SW 1271 (cell line): ENCODE measurements at places on chromosomes 1 and 21.
A peak's percentile ranks its signal among the peaks of the same experiment; 100 is the strongest.

DNA sequence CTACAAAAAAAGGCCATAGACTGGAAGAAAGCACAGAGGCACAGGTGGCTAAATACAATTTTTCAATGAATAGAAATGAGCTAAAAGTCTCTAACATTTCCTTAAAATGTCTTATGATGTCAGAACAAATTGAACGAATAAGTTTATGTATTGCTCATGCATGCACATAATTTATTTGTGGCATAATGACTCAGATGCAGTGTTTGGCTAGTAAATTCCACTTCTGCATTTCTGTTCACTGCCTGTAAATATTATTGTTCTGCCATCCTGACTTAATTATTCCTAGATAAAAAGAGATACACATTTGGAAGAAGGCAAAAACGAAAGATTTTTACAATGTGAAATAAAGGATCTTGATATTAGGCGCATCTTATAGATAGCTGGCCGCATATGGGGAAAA lies 26.6 kb upstream of the EXO1 start:
- DNase-seq = no peak

DNA sequence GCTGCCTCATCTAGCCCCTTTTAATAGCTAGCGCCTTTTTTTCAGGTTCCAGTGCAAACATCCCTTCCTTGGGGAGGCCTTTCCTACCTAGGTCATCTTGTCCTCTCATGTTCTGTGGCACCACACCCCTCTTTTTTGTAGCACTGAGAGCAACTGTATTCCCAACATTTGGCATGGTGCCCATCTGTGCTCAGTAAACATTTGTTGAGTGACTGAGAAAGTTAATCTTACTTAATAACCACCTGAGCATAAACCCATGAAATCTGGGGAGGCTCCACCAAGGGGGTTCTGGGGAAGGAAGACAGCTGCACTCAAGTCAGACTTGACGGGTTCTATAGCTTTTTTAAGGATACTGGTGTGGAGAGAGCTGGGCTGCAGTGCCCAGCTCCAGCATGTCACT lies 90.0 kb downstream of the NOS1AP start:
- DNase-seq = no peak

GRCh38 chr1:14778898-14779865 lies 180.7 kb downstream of the KAZN start:
- no peak for DNase-seq

GRCh38 chr1:152034654-152035538 lies 1.9 kb downstream of the S100A11 start:
- peak; percentile 67 for DNase-seq

DNA sequence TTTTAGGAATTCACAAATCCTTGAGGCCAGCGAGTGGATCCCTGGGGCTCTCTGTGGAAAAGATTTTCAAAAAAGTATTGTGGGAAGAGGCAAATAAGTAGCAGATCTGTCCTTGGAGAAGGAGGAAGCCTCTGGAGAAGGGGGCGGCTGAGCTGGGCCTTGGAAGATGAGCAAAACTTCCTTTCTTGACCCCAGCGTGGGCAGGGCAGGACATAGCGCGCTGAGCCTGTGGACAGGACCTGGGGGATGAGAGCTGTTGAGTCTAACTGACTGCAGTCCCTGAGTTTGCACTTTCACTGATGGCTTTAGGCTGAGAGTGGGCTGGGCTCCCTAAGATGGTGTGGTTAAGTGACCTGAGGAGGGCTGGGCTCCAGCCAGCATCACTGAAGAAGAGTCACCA lies 170.2 kb upstream of the GALNT2 start:
- DNase-seq = no peak

DNA sequence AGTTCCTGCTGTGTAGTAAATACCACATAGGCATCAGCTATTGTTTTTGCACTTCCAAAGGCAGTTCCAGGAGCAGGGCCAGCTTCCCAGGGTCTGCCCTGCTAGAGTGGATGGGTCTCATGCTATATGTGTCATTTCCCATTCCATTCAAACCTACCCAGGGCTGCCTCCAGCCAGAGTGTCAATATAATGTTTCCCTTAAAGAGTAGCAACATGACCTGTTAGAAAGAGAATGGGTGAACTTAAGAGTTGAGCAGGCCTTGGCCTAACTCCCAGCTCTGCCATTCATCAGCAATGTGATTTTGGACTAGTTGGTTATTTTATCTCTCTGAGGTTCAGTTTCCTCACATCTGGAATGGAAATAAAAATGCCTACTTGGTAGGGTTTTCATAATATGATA lies 44.9 kb downstream of the RAB3B start:
- DNase-seq = no peak

DNA sequence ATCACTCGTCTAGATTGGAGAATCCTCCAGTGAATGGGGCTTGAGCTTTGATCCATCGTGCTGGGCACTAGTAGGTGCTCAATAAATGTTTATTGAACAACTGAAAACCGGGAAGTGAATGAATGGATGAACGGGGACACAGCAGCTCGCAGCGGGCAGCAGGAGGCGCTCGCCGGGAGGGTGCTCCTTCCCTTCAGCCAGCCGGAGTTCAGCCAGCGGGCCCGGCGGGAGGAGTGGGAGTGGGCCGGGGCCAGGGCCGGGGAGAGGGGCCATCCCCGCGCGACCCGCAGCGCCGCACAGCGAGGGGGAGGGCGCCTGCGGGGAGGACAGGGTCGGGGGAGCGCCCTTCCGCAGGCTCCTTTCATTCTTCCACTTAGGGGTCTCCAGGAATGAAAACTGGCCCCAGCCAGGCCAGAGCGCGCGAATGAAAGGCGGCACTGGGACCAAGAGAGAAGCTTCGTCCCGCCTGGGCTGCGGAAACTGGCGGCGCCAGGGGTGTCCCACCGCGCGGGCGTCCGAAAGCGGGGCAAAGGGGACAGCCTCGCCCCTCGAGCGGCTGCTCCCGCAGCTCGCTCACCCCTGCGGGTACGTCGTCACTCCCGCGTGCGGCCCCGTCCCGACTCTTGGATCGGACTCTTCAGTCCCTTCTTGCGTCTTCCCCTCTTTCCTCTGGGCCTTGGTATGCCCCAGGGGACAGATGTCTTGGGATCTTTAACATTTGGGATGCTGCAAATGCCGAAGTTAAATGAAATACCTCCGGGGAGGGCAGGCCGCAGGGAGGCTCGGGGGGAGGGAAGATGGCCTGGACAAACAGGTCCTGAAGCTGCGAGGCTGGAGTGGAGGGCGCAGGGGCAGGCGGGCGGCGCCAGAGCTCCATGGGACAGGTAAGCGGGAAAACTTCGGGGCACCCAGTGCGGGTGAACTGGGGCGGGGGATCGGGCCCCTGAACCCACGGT lies 3.6 kb upstream of the INAVA start:
- no peak for DNase-seq

DNA sequence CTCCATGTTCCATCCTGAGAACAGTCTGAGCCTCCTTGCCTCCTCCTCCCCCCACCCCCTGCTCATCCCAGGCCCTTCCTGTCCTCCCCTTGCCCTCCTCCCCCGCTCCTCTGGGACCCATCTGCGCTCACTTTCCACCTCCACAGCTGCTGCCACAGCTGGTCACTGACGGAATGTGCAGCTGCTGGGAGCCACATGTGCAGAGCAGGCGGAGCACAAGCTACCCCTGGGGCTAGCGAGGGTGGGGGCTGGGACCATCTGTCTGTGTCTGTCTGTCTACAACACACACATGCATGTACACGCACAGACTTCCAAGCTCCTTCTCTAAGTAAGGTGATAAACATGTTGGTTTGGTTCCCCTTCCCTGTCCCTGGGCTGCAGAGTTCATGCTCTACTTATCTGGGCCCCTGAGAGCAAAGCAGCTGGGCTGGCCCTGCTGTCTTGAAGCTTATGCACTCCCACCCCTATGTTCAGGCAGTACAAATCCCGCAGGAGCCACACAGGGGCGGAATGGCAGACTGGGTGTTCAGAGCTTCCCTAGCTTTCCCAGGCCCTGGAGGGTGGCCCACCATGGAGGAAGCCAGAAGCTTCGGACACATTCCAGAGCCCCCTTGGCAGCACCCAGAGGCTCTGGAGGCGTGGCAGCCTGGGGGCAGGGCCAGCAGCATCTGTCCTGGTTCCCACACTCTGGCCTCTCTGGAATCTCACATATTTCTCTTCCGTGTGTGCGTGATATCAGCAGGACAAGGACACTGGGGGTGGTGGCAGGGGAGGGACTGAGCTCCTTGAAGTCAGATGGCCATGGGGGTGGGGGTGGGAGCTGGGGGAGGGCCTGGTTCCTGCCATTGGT lies 7.0 kb upstream of the HEYL start:
- no peak for DNase-seq

- DNase-seq = no peak
These were observed 29.8 kb downstream of the RBM11 start for GRCh38 chr21:14245711-14246110.

DNA sequence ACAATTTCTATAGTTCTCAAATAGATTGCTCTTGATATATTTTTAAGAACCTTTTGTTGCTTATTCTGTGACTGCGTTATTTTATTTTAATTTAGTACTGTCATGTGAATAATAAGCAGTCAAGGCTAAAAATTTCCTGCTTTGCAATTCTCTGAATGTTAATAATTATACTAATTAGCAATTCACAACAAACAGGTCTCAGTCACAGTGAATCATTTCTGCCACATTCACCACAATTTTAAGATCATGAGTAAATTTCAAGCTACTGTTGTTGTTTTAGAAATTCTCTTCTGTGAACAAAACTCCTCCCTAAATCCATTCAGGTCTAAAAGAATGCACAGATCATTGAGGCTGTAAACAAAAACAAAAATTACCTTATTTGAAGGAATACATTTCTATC lies 339.6 kb upstream of the DPYD start:
- DNase-seq = no peak
